ENCODE measurements at places on chromosomes 6 and 20.

GRCh38 chr6:17001188-17001587 is 100.7 kb upstream of the STMND1 start:
- no peak for DNase-seq

DNA sequence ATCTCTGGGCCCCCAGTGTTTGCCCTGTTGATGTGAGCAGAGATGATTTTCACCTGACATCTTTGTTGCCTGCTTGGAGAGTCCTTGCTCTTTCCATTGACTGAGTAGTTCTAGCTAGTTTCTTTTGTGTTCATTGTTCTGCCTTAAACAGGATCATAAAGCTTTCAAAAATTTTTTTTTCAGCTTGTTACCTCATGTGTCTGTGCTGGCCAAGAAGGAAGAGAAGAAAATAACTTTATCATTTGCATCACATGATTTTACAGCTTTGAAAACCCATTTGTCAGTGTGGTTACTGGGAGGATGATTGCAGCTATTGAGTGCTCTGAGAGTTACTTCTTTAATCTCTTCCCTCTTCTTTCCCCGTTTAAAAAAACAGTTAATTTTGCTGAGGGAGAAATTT is 16.0 kb downstream of the FOXO3 start:
- no peak for DNase-seq

GRCh38 chr6:153328194-153328593 is 197.1 kb upstream of the RGS17 start:
- no peak for DNase-seq

DNA sequence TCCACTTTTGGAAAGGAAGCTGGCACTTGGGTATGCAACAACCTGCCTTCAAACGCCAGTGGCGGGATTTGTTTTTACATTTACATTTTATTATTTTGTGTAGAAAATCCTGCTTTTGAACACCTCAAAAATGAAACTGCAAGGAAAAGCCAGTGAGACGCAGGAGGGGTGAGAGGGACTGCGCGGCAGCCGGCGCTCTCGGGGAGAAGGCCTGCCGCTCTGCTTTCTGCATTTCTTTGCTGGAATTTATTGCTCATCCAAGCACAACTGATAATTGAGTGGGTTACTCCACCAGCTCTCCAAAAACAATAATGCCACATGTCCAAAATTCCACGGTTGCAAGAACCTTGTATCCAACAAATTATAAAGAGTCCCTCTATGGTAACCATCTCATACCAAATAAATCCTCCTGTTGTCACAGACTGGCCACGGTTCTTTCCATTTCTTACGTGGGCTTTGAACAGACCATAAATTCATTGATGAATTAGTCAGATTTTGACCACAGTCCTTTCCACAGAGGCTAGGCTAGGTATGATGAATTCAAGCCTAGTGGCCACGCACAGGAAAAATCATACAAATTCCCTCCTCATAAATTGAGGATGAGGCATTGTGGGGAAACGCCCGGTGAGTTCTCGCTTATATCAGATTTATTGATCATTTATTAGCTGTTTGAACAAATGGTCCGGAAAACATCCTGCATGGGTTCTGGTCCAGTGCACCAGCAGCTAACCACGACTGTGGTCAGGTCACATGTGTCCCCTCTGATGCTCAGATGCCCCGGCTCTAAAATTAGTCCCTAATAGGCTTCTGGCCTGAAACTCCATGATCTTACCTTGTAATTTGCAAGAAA is 31.6 kb upstream of the FOXC1 start:
- DNase-seq = no peak

- DNase-seq = no peak
Measured at GRCh38 chr6:156587071-156587470, 190.1 kb upstream of the ARID1B start.

GRCh38 chr20:24407151-24407550 is 62.3 kb upstream of the SYNDIG1 start:
- DNase-seq = no peak

DNA sequence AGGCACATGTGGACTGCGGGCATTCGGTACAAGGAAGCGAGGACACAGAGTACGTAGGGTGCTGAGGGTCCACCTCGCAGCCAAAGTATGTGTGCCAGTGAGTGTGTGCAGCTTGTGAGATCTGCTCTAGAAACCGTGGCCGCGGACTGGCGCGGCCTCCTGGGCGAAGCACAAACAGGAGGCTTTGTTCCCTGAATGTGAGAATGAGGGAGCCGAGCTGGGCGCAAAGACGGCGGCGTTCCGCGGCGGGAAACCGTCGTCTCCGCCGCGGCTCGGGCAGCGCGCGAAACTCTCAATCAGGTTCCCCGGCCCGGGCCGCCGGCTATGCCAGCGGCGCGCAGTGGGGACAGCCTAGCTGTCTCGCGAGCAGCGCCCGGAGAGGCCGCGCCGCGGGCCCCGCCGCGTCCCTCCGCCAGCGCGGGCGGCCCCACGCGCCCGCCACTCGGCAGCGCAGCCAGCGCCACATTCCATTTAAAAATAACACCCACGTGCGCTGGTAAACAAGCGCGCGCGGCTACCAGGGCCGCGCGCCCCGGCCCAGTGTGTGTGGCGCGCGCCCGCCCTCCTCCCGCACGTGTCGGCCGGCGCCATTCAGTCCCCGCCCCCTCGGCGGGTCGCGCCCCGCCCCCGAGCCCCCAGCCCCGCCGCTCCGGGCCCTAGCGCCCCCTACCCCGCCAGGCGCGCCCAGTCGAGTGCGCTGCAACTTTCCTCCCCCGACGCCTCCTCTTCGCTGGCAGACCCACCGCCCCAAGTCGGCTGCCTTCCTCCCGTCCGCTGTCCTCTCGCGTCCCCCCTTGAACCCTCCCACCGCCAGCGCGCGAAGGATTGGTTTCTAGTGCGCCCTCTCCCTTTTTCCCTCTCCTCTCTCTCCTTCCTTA is 3.0 kb upstream of the FOXO3 start:
- peak; percentile 83 for DNase-seq

- DNase-seq = no peak
Measured at GRCh38 chr20:1418350-1418749, 25.5 kb upstream of the FKBP1A start.

- no peak for DNase-seq
Measured at GRCh38 chr6:30763618-30764489, 19.5 kb upstream of the IER3 start.

DNA sequence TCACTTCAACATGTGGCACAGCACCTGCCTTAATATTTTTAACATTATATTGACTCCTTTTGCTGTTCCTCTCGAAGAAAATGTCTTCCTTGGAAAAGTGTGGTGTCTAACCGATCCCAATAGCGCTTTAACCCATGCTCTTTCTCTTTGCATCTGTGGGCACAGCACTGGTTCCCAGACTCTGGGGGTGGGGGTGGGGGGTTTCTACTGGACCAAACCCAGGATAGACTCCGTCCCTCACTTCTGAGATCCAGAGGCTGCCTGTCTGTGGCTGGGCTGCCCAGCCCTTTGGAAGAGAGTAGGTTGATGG is 3.9 kb upstream of the ZNF292 start:
- no peak for DNase-seq

DNA sequence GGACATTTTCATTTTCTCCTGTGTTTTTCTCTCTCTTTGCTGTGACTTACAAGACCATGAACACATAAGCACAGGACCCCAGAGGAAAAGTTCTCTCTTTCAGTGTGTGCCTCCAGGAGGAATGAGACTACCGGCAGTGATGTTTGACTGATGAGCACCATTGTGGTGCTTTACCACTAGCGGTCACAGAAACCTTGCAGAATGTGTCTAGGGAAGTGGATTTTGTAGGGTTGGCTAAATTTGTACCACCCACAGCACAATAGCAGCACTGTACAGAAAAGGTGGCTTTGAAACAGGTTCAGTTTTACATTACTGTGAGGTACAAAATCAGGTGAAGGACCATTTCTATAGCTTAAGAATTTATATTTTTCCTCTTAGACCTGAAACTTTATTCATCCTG is 301.9 kb upstream of the SUPT3H start:
- DNase-seq = no peak

- DNase-seq = no peak
Measured at GRCh38 chr6:72724545-72724944, 102.7 kb downstream of the KCNQ5 start.

- no peak for DNase-seq
Measured at GRCh38 chr6:9523462-9523861, 891.4 kb downstream of the TFAP2A start.

GRCh38 chr6:150026976-150027805 is 1.9 kb upstream of the RAET1L start:
- DNase-seq = no peak

DNA sequence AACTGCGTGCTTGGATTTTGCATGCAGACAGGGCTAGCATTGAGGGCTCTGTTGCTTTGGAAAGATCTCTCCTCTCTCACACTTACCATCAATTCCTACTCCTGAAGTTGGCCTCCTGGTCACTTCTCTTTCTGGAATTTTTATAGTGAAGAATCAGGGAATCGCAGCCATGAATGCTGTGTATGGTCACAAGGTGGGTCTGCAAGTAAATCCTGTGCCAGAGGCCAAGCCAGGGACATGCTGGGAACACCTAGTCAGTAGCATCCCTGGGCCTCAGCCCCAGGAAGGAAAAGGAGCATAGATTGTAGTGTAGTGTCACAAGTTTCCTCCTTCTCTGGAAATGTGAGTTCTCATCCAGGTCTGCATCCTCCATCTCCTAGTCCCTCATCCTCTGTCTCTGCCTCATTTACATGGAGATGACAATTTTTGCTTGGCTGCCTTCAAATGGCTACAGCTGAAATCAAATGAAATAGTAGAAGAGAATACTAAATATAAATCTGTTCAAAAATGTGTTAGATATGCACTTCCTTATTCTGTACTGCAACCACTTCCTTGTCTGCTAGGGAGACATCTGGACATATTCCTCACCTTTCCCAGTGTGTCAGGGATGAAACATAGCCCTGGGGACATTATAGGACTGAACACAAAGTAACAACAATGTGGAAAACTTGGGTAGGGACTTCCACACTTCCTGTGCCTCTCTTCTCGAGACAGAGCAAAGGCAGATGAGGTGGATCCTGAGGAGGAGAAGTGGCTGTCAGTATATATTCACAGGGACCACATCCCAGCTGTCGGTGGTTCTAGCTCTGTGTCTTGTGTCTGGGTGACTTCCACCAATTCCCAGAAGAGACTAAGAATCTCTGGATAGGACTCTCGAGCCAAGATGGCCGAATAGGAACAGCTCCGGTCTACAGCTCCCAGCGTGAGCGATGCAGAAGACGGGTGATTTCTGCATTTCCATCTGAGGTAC is 17.0 kb downstream of the CST9 start:
- DNase-seq = no peak

- no peak for DNase-seq
Measured at GRCh38 chr20:16709017-16709416, 20.8 kb upstream of the SNRPB2 start.
